ENCODE measurements at places on chromosomes 3 and 15.

- no peak for DNase-seq
Observed at GRCh38 chr15:31049111-31049510, 52.4 kb downstream of the TRPM1 start.

DNA sequence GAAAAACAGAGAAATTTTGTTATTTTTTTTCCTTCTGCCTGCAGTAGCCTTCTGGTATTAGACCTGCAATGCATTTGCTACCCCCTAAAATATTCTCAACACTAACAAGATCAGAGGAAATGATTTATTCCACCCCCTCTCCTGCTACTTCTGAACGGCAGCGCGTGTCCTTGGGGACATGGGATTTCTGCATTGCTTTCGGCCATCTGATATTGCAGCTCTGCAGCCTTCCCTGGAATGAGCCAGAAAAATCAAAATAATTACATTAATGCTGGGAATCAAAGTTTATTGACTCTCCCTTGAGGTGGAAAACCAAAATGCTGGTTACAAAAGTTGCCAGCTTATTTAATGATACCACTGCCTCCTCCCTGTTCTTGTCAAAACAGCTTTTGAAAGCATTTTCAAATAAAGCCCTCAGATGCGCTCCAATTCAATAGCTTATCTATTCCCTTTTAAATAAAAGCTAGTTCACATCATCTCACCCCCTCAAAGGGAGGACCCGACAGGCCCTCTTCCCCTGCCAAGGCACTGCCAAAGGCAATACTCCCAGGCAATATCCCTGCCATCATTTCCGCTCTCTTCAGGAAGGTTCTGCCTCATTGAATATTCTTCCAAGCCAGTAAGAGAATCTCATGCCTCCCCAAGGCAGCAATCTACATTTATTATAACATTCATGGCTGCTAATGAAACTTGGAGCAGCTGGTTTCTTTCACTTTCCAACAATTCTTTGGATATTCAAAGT, 96.6 kb downstream of the FHIT start:
- no peak for DNase-seq

- peak; percentile 95 for DNase-seq
Observed at GRCh38 chr15:84653910-84654688, at the start of gene WDR73. Gene WDR73, minus strand, starts transcription at chr15:84654283. Its CDS starts 9 bp downstream, at chr15:84654274.

DNA sequence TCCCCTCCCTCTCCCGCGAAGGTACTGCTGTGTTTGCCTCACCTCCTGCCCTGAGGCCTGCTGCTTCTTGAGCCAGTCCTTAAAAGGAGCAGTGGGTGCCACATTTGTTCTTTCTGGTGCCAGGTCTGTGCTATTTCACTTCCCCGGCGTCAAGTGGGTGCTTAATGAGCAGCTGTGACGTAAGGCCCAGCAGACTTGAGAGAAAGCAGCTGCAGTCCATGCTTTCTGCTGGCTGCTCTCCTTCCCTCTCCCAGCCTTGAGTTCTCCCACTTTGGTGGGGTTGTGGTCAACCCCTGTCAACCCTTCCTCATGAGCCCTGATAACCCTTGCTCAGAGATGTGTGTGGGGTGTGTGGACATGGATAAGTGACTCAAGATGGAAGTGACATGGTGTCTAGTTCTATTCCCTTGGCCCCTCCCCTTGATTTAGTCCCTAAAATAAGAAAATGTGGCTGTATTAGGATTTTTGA, 6.9 kb downstream of the INAFM2 start:
- no peak for DNase-seq

GRCh38 chr3:64226730-64227129, 1.5 kb upstream of the PRICKLE2 start:
- no peak for DNase-seq

GRCh38 chr15:87496109-87496508, 760.4 kb downstream of the NTRK3 start:
- no peak for DNase-seq

DNA sequence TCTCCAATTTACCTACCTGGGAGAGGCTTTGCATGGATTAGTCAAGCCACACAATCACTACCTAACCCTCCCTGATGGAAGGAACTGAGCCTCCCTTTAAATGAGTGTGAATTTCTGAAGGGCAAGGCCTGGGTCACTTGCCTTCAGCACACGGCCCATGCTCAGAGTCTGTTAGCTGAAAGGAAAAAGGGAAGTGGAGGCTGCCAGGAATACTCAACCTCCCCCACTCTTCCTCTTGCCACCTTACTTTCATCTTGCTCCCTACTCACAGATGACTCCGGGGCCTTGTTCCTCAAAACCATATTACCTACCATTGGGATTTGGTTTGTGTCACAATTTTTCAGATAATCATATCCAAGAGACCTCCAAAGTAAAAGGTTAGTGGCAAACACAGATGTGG, 220.0 kb downstream of the ABHD5 start:
- DNase-seq = no peak

All from memory B cell (primary cell).